Right lobe of liver (tissue), 6 donors: ENCODE measurements at places on chromosomes 7 and 10. TPM values are rescaled to one million over a fixed set of nuclear protein-coding genes. Genes with fewer than 3 reads are reported as not detected.

The TMEM178B gene
- 0.53 TPM for total RNA-seq

DNA sequence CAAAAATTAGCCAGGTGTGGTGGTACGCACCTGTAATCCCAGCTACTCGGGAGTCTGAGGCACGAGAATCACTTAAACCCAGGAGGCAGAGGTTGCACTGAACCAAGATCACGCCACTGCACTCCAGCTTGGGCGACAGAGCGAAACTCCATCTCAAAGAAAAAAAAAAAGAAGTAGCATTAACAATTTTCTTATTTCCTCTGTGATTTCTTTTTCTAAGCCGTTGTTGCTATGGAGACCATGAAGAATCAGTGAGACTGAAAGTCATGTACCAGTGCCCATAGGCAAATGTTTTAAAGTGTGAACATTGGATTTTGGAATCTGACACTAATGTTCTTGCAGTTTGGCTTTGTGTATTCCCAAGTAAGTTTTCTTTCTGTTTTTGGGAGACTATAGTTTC, 18.4 kb upstream of the MAP3K8 start:
- no peak for DNase-seq

- DNase-seq: no peak
These were observed 26.8 kb upstream of the MGMT start for GRCh38 chr10:129440247-129440646.

DNA sequence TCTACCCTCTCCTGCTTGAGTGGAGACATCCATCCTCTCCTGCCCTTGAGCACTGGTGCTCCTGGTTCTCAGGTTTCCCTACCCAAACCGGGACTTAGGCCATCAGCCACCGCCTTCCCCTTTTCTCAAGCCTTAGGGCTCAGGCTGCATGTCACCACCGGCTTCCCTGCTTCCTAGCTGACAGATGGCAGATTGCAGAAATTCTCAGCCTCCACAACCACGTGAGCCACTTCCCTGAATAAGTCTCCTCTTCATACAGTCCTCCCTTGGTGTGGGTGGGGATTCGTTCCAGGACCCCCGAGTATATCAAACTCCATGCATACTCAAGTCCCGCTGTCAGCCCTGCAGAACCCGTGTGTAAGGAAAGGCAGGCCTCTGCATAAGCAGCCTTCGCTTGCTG, 203.5 kb upstream of the ZNF32 start:
- no peak for DNase-seq

GRCh38 chr10:79299397-79300241, 47.6 kb upstream of the PPIF start:
- DNase-seq: no peak
